Activated naive CD4-positive, alpha-beta T cell (primary cell): ENCODE measurements at places on chromosomes 6 and 20.
A peak's percentile ranks its signal among the peaks of the same experiment; 100 is the strongest.

GRCh38 chr6:2999618-3000557, at the start of gene NQO2:
Gene NQO2, plus strand, starts transcription at chr6:2999894. Its CDS starts 6,659 bp downstream, at chr6:3006553.
- DNase-seq, result peak; percentile 80

GRCh38 chr6:35213298-35213791, 411 bp upstream of the SCUBE3 start:
- no peak for DNase-seq

GRCh38 chr6:12709116-12709515, 7.5 kb upstream of the PHACTR1 start:
- DNase-seq, result no peak

DNA sequence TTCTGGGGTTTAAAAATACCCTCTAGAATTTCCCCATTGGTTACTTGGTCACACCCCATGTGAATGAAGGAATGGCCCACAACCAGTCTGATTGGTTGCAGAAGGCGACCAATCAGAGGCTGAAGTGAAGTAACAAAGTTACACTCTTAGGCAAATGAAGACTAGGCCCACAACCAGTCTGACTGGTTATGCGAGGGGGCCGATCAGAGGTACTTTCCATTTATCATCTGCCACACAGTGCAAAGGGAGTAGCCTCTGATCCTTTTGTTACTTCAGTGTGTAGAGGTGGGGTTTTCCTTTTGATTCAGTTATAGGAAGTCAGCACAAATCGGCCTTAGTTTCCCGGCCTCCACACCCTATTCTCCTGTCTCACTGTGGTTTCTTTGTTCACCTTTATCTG, 61.2 kb upstream of the SGK1 start:
- DNase-seq, result no peak

GRCh38 chr6:33613795-33614168, 7.3 kb upstream of the ITPR3 start:
- no peak for DNase-seq

DNA sequence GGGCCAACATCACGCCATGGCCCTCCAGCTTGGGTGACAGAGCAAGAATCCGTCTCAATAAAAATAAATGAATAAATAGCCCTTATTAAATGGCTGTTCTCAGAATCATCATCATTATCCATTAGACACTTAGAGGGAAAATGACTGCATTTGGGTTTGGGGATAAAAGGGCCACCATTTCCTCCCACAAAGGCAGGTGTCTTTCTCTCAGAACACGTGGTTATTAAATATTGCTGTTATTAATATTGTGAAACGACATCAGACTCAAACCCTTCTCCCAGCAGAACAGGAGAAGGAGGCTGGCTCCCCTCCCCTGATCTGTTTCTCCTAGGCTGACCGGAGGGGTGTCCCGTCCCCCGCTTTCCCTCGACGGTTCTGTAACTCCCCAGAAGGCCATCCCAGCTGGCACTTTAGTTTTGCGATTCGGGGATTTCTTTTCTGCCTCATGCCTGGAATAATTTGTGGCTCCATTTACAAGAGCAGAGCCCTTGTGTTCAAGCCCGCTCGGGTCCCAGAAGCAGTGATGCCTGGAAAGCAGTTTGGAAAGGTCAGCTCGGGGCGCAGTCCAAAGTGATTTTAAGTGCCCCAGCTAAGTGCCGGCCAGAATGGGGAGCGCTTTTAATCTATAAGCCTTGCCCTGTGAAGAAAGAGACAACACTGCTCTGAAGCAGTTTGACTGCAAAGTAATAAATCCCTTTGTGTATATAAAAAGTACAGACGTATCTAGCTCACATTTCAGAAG, 41.9 kb downstream of the EYA2 start:
- DNase-seq, result no peak

GRCh38 chr20:50003253-50003656, 20.5 kb downstream of the SNAI1 start:
- no peak for DNase-seq

DNA sequence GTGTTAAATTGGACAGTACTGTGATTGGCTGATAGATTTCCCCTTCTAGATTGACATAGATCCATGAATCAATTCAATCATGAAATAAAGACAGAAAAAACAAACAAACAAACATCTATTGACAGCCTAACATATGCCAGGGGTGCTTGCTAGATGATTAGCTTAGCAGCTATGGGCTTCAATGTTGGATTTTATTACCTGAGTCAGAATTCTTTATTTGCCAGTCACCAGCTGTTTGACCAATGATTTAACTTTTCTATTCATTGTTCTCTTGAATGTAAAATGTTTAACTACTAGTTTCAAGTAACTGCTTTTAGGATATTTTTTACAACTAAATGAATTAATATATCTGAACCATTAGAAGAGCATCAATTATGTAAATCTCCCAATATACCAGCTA, 901.3 kb upstream of the CITED2 start:
- DNase-seq, result no peak

DNA sequence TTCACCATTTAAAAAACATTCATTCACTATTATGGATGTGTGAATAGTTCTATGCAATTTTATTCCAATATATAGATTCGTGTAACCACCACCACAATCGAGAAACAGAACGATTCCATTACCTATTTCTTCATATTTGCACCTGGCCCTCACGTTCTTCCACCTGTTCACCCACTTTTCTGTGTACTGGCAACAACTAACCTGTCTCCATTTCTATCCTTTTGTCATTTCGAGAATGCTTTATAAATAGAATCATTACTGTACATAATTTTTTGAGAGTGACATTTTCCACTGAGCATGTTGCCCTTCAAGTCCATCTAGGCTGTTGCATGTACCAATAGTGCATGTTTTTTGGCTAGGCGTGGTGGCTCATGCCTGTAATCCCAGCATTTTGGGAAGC, 23.2 kb upstream of the STX11 start:
- no peak for DNase-seq

DNA sequence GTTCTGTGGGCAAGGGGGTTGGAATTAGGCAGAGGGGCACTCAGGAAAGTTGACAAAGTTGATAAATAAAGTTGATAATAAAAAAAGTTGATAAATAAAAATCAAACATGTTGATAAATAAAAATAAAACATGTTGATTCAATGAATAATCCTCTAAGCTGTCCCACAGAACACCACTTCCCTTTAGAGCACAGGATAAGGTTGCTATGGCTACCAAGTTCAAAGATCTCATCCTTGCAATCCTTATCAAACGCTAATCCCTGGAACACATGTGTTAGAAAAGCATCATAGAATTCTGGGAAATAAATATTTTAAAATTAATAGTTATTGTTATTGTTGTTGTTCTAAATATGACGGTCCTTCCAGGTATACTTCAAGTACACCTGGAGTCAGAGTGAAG, 33.9 kb downstream of the MBOAT1 start:
- DNase-seq, result no peak

GRCh38 chr20:50537546-50538201, 27.5 kb downstream of the PTPN1 start:
- no peak for DNase-seq

DNA sequence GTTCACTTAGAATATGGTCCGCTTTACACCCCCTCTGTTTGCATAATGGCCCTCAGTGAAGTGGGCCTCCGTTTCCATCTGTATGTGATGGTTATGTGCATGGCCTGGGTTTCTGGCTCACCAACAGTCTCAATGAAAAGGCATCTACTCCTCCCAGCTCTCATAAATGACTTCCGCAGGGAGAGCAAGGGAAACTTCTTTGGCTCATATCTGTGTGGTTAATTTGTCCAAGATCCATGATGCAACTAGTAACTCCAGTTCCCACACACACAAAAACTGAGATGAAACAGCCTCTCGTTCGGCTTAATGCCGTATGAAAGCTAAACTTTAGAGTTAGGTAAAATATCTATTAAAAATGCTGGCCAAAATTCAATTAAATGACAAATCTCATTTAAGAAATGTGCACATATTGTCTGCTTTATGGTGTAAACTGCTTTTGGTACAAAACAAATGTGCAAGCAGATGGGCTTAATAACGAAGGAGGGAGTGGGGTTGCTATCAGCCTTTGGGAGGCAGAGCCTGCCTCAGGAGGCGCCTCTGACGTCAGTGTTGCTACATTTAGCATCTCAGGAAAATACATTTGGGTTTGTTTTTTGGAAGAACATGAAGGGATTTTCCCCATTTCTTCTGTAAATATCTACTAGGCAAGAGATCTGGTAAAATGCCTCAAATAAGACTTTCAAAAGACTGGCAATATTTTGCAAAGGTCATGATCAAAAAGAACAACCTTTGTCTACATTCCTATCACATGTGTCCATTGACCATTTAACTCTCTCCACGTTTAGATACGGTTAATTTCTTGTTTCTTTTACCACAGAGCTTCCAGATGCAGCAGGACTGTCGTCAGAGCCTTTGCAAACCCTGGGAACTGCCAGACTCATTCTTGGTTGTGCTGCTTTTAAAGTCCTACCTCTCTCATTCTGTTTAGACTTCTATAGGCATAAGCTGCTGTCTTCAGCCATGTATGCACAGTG, 96.8 kb downstream of the ARMC2 start:
- no peak for DNase-seq

DNA sequence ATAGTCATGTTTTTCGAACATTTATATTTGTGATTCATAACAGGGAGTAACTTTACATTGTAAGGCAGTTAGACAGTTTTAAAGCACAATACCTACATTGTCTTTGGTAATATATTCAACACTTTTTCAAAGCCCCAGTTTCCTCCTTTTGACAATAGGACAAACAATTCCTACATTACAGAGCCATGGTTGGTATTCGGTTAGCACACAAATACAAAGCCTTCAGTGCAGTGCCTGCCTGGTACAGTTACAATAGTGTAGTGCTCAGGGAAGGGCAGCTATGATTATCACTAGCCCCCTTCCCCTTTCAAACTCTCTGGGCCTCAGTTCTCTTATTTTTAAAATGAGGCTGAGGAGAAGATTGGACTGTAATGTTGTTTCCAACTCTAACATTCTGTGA, 207.8 kb downstream of the TPBG start:
- DNase-seq, result no peak

DNA sequence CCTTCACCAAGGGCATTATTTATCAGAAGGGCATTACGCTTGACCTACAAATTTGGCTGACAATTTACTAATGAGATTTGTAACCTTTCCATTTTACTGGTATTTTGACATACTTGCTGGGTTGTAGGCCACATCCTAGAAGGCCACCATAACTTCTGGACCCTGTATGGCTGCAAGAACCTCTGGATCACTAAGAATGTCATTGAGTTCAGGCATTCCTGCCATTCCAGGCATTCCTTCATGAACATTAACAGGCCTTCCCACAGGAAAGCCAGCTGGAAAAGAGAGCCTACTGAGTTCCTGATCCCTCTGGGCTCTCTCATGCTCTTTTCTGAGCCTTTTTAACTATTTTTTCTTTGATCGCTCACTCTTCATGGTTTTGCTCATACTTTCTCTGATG, 28.4 kb upstream of the SLC35A1 start:
- DNase-seq, result no peak

DNA sequence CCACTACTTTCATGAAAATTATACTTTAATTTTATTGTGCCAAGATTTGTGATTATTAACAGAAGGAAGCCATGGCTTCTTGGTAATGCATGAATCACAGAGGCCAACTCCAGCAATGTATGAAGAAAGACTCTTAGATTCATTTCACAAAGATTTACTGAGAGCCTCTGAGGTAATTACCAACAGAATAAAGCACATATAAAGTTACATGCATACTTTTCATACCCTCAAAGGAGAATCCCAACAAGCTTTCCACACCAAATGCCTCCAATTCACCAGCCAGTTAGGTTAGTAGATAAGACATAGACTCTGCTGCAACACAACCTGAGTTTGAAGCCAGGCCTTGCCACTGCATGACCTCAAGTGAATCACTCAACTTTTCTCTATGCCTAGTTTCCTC, 41.9 kb downstream of the HBS1L start:
- DNase-seq, result no peak

GRCh38 chr20:36493801-36494114, 47.6 kb upstream of the MYL9 start:
- no peak for DNase-seq

DNA sequence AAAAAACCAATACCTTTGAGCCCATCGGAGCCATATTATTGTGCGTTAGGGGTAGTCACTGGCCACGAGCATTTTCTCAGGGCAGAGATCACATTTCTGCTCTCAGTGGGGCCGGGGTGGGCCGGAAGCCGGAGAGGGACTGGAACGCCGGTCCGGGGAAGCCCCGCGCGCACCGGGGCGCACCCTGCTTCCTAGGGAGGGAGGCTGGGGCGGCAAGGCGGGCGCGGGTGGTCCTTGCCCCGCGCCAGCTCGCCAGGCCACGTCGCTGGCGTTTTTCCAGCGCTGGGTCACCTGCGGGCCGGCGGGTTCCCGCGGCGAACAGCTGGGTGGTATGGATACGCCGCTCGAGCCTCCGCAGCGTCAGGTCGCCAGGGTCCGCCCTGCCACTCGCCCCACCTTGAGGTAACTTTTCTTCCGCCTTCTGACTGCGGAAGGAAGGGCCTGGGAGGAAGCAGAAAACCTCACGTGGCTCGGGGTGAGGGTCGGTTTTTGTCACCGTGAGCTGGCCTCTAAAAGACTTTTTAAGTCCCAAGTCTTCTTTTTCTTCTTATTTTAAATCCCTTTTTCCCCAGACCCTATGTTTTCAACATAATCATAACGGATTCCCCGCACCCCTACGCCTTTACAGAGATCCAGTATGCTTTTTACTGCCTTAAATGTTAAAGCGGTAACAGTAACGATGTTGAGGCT, 2.7 kb upstream of the EEF1A1 start:
- peak; percentile 70 for DNase-seq

- DNase-seq, result no peak
Measured at GRCh38 chr6:135266675-135267074, 85.6 kb downstream of the MYB start.

DNA sequence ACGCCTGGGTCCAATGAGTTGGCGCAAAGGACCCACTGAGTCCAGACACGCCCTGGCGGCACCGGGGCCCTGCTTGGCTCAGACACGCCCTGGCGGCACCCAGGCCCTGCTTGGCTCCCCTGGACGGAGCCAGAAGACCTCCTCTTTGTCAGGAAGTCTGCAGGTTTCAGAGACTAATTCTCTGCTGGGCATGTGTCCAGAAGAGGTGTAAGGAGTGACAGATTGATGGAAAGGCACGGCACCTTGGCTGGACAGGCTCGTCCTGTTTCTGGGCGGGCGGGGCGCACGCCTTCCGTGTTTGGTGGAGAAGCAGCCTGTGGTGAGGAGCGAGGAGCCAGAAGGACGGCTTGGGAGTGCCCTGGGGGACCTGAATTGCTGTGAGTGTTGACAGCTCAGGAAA, 23.1 kb upstream of the DACT2 start:
- no peak for DNase-seq

GRCh38 chr20:11935212-11936154, 17.8 kb downstream of the BTBD3 start:
- DNase-seq, result no peak
